Suprapubic skin (tissue), 4 donors: ENCODE measurements at places on chromosomes 6 and 20. TPM values are rescaled to one million over a fixed set of nuclear protein-coding genes. Genes with fewer than 3 reads are reported as not detected.
A peak's percentile ranks its signal among the peaks of the same experiment; 100 is the strongest.

- DNase-seq, result no peak
- H3K27ac ChIP-seq, result no peak overlapping the region
- no peak overlapping the region for H3K4me3 ChIP-seq
- no peaks in the 10 kb centered on the region for H3K27me3 ChIP-seq
Measured at GRCh38 chr6:136201732-136202131, 48.4 kb downstream of the MTFR2 start.

GRCh38 chr20:46028110-46028509 lies 905 bp upstream of the SLC12A5 start:
- peaks cover 13% of the 10 kb centered on the region for H3K4me1 ChIP-seq
- DNase-seq, result no peak
- no peak overlapping the region for H3K4me3 ChIP-seq

- H3K4me1 ChIP-seq, result peaks cover 54% of the 10 kb centered on the region
- H3K27me3 ChIP-seq, result no peaks in the 10 kb centered on the region
- no peaks in the 10 kb centered on the region for H3K36me3 ChIP-seq
- H3K4me3 ChIP-seq, result peak overlapping the region; percentile 39
- DNase-seq, result peak; percentile 86
Measured at GRCh38 chr6:15399641-15400470, 154.0 kb downstream of the JARID2 start.

DNA sequence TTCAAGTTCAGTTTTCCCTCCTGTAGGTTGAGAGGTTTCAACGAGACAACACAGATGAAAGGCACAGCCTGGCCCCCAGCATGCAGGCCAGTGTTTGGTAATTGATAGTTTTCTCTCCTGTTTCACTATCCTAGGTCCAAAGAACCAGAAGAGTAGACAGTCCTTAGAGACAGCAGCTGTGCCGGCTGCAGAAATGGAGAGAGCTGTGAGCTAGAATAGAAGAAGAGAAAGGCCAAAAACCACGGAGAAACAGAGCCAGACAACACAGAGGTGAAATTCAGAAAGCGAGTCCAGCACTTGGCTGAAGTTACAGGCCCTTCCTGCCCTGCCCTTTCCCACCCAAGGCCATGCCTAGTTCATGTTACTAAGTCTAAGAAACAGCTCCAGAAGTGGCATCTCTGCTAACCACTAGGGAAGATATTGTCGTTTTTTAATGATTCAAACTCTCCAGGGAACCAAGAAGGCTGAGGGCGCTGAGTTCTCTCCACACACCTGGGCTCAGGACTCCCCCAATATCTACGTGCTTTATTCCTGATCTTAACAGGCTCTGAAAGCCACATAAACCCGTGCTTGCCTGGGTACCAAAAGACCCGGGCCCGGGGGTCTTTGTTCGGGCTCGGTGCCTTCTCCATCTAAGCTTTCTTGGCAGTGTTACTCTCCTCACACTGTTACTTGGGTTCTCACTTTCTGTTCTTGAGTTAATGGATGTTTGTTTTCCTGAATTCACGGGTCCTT lies 16.5 kb upstream of the RBPJL start:
- H3K27ac ChIP-seq, result no peak overlapping the region
- no peaks in the 10 kb centered on the region for H3K27me3 ChIP-seq
- no peak for DNase-seq
- no peaks in the 10 kb centered on the region for H3K36me3 ChIP-seq
- H3K4me3 ChIP-seq, result no peak overlapping the region
- peaks cover 31% of the 10 kb centered on the region for H3K4me1 ChIP-seq

- no peaks in the 10 kb centered on the region for H3K27me3 ChIP-seq
- H3K4me1 ChIP-seq, result no peaks in the 10 kb centered on the region
- no peaks in the 10 kb centered on the region for H3K36me3 ChIP-seq
- no peak overlapping the region for H3K4me3 ChIP-seq
- no peak overlapping the region for H3K27ac ChIP-seq
- DNase-seq, result no peak
Measured at GRCh38 chr6:124334359-124334758, 530.7 kb downstream of the NKAIN2 start.

GRCh38 chr20:7248281-7249201 lies 481.1 kb downstream of the BMP2 start:
- no peak for DNase-seq
- H3K4me1 ChIP-seq, result no peaks in the 10 kb centered on the region
- H3K27ac ChIP-seq, result no peak overlapping the region
- H3K4me3 ChIP-seq, result no peak overlapping the region
- H3K36me3 ChIP-seq, result no peaks in the 10 kb centered on the region

- no peak overlapping the region for H3K27ac ChIP-seq
- DNase-seq, result no peak
- H3K36me3 ChIP-seq, result no peaks in the 10 kb centered on the region
- H3K4me1 ChIP-seq, result no peaks in the 10 kb centered on the region
- no peaks in the 10 kb centered on the region for H3K27me3 ChIP-seq
Measured at GRCh38 chr6:127878115-127878514, 22.7 kb downstream of the THEMIS start.

DNA sequence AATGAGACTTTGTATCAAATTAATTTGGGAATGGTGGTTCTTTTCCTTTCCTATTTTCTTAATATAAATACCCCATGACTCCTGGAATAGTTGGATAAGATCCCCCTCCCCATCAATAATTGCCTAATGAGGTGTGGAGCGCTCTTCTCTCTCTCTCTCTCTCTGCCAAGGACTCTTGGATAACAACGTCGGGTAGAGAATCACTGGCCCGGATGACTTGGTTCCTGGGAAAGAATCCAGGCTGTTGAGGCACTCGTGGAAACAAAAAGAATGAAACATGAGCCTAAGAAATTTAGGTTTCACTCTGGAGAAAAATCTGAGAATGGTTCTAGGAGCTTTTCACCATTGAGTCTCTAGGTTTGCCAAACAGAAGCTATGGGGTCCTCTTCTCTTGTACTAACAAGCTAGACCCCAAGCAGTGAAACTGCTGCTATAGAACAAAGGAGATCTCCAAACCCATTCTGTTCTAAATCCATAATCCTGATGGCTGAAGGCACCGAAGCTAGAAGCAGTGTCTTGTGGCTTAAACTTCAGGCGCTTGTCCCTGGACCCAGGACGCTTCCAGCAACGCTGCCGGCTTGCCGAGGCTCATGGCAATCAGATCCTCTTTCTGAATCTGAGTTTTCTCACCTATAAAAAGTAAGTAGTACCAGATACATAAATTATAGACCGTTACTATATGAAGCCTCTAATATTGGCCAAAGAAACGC lies 241.6 kb upstream of the BTBD3 start:
- DNase-seq, result no peak
- no peak overlapping the region for H3K4me3 ChIP-seq
- no peaks in the 10 kb centered on the region for H3K36me3 ChIP-seq
- H3K27ac ChIP-seq, result no peak overlapping the region

- H3K36me3 ChIP-seq, result no peaks in the 10 kb centered on the region
- no peak for DNase-seq
- H3K4me1 ChIP-seq, result no peaks in the 10 kb centered on the region
Measured at GRCh38 chr6:70140496-70140895, 162.4 kb downstream of the COL9A1 start.

- no peak for DNase-seq
- H3K27me3 ChIP-seq, result peaks cover 95% of the 10 kb centered on the region
- peaks cover 42% of the 10 kb centered on the region for H3K4me1 ChIP-seq
- no peaks in the 10 kb centered on the region for H3K36me3 ChIP-seq
- no peak overlapping the region for H3K27ac ChIP-seq
Measured at GRCh38 chr20:63178889-63179686, 36.8 kb downstream of the YTHDF1 start.

GRCh38 chr6:11665604-11666326 lies 112.8 kb downstream of the ADTRP start:
- no peak overlapping the region for H3K4me3 ChIP-seq
- H3K4me1 ChIP-seq, result no peaks in the 10 kb centered on the region
- H3K27ac ChIP-seq, result no peak overlapping the region
- DNase-seq, result no peak
- H3K36me3 ChIP-seq, result no peaks in the 10 kb centered on the region

GRCh38 chr6:137206577-137206976 lies 12.6 kb downstream of the IFNGR1 start:
- no peak overlapping the region for H3K27ac ChIP-seq
- peaks cover 28% of the 10 kb centered on the region for H3K4me1 ChIP-seq
- H3K27me3 ChIP-seq, result no peaks in the 10 kb centered on the region
- DNase-seq, result no peak
- peaks cover 50% of the 10 kb centered on the region for H3K36me3 ChIP-seq

- no peaks in the 10 kb centered on the region for H3K36me3 ChIP-seq
- H3K4me3 ChIP-seq, result peak overlapping the region; percentile 58
Measured at GRCh38 chr6:27138837-27139755, 108.4 kb upstream of the PRSS16 start.

DNA sequence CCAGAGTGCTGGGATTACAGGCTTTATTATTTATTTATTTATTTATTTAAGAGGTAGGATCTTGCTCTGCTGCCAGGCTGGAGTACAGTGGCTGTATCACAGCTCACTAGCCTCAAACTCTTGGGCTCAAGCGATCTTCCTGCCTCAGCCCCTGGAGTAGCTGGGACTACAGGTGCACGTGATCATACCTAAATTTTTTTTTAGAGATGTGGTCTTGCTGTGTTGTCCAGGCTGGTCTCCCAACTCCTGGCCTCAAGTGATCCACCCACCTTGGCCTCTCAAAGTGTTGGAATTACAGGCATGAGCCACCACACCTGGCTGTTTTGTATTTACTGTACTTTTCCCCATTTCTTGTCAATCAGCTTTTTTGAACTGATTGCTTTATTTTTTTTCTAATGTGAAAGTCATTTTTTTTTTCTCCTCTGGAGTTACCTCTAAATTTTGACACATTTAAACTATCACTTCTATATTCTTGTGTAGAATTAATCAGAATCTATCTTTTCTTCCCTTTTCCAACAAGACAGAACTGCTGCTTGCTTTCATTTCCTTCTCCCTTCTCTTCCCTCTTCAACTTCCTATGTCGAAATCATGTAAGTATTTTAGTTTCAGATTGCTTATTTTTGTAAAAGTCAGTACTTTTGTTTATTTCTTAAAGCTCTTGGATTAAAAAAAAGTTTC lies 12.0 kb downstream of the PANK2 start:
- peaks cover 65% of the 10 kb centered on the region for H3K4me1 ChIP-seq
- no peaks in the 10 kb centered on the region for H3K36me3 ChIP-seq
- DNase-seq, result no peak
- no peak overlapping the region for H3K27ac ChIP-seq

The SPDEF gene
- total RNA-seq, result 39.3 TPM

The OR12D3 gene
- not detected for total RNA-seq

The CRIP3 gene
- total RNA-seq, result 2.2 TPM

The KHDC1 gene
- not detected for total RNA-seq
